ENCODE measurements at places on chromosomes 11 and 22.

DNA sequence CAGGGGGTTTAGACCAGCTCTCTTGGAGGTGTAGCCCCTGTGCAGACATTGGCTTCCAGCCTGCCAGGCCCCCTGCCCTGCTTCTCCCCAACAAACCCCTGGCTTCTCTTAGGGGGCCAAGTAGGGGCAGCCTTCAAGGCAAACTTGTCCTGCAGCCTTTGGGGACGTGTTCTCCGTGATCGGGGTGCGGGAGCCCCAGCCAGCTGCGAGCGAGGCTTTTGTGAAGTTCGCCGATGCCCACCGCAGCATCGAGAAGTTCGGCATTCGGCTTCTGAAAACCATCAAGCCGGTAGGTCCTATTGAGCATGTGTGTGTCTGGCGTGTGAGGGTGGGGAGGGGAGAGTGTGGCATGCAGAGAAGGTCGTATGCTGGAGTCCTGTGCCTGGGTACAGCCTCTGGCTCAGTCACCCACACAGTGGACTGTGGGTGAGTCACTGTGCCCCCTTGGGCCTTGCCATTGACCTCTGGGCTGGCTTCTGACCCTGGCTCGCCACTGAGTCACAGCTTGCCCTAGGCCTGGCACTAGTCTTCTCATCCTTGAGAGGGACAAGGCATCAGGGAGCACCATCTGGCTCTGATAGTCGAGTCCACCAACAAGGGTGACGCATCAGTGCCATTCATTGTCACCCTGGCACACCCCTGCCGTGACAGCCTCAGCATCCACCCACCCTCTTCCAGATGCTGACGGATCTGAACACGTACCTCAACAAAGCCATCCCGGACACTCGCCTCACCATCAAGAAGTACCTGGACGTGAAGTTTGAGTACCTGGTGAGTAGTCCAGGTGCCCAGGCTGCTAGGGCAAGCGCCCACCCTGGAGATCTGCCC, 11.4 kb downstream of the SLC16A8 start:
- DNase-seq = no peak

- no peak for DNase-seq
Measured at GRCh38 chr11:14288189-14288935, 70.6 kb downstream of the RRAS2 start.

GRCh38 chr11:10398525-10398924, 56.5 kb upstream of the AMPD3 start:
- no peak for DNase-seq

- DNase-seq = no peak
Measured at GRCh38 chr22:16969508-16970327, 38.3 kb downstream of the GAB4 start.

- no peak for DNase-seq
Measured at GRCh38 chr22:18955696-18956095, 19.6 kb upstream of the PRODH start.

- no peak for DNase-seq
Measured at GRCh38 chr11:79520086-79520485, 79.3 kb upstream of the TENM4 start.

DNA sequence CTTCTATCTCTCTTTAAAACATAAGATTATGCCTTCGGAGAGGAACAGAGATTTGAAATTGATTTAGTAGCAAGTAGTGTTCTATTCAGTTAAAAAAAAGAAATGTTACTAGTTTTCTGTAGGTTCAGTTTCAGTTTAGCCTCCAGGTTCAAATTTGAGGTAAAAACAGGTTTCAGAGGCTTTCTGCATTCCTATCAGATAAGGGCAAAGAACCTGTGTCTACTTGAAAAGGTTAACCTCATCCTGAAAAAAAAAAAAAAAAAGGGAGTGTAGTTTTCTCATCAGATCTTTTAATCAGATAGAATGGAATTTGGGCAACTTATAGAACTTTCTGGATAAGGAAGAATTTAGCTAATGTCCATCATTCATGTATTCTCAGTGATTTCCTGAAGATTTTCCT, 12.1 kb downstream of the C11orf97 start:
- DNase-seq = no peak

DNA sequence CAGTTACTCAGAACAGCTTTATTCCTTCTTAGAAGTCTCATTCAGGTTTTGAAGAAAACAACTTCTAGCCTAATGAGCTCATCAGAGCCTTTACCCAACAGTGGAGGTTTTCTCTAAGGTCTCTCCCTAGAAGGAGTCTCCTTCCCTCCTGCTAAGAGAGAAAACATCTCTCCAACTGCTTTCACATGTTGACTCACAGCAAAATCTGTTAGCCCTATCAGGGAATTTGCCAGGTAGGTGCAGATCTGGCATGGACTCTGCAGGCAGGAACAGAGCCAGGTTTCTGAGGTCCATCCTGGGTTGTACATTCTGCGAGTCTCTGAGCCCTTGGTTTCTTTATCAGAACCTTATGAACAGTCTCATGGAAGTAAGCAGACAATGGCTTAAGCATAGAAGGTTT, 214.4 kb downstream of the HIPK3 start:
- DNase-seq = no peak

- DNase-seq = no peak
Measured at GRCh38 chr11:35247428-35247827, 108.5 kb downstream of the CD44 start.

GRCh38 chr11:76665921-76666351, 4.6 kb downstream of the LRRC32 start:
- DNase-seq = no peak

DNA sequence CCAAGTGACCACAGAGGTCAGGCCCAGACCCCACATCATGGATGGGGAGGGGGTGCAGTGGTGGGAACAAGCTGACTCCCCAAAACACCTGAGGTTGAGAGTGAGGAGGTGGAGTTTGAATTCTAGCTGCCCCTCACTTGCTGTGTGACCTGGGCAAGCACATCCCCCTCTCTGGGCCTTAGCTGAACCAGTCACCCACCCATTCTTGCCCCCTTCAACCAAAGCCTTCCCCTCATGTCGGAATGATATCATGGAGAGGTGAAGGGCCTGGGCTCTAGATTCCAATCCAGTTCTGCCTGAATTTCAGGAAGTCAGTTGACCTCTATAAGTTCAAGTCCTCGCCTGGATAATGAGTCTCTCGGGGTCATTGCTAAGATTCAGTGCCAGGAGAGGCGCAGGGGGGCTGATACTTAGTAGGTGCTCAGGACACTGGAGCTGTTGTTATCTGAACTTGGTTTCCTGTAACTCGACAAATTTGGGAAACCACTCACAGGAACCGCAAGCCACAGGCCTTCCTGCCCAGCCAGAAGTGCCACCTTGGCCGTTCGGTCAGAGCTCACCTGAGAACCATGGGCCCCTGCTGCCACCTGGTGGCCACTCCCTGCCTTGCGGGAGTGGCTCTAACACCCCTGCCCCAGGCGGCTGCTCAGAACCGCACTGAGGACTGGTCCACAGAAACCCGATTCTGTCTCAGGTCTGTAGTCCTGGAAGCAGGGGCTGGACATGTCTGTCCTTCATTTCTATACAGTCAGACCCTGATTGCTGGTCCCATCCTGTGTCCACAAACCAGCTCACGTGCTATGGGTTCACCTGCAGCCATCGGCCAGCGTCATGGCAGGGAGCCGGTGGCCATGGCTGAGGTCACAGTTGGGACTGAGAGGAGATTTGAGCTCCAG, 6.9 kb downstream of the CDC42EP1 start:
- DNase-seq = peak; percentile 84

- no peak for DNase-seq
Measured at GRCh38 chr11:133659538-133660201, 127.4 kb upstream of the OPCML start.

DNA sequence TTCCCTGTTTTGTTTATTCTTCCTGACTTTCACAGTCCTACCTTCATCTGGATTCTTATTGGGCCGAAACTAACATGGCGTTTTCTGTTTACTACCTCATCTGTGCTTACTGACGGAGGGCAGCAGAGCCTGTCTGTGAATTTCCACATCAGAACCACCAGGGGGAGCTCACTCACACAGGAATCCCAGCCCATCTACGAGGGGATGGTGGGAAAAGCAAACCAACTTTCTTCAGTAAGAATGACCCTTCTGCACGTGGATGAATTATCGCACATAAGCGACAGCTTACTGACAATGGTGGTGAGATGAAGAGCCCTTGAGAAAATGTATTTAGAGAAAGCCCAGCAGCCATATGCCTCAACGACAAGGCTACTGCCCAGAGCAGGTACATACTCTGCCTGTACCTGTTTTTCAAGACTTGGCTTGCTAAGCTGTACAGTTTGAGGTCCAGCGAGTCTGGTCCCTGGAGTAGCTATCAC, 42.5 kb downstream of the LARGE2 start:
- DNase-seq = peak; percentile 81

DNA sequence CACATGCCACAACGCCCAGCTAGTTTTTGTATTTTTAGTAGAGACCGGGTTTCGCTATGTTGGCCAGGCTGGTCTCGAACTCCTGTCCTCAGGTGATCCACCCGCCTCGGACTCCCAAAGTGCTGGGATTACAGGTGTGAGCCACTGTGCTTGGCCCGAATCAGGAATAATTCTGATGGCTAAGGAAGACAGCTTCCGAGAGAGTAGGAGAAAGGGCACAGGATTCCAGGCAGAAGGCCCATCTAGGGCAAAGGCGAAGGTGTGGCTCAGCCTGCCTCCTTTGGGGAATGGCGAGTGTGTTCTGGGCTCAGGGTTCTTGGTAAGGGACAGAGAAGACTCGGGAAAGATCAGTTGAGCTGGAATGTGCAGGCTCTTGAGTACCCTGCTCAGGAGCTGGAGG, 1.6 kb upstream of the SYCE3 start:
- DNase-seq = no peak

- no peak for DNase-seq
Measured at GRCh38 chr11:130806746-130807145, 109.5 kb downstream of the SNX19 start.
